ENCODE measurements at places on chromosomes 2 and 18.

- DNase-seq = no peak
Observed at GRCh38 chr2:219886615-219887014, 259.2 kb downstream of the SLC4A3 start.

DNA sequence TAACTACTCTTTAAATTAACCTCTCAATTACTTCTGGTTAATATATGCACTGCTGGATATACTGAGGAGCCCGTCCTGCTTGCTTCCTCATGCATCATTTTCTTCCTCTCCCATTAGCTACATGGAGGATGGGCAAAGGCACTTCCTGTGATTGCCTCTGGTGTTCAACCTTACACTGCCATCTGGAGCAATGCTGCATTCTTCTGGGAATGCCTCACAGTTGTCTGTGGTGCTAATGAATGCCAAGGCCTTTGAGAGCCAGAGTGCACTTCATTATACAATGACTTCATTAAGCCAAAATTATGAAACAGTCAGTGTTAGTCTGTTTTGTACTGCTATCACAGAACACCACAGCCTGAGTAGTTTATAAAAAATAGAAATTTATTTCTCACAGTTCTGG, 134.8 kb upstream of the DOCK10 start:
- DNase-seq = no peak

DNA sequence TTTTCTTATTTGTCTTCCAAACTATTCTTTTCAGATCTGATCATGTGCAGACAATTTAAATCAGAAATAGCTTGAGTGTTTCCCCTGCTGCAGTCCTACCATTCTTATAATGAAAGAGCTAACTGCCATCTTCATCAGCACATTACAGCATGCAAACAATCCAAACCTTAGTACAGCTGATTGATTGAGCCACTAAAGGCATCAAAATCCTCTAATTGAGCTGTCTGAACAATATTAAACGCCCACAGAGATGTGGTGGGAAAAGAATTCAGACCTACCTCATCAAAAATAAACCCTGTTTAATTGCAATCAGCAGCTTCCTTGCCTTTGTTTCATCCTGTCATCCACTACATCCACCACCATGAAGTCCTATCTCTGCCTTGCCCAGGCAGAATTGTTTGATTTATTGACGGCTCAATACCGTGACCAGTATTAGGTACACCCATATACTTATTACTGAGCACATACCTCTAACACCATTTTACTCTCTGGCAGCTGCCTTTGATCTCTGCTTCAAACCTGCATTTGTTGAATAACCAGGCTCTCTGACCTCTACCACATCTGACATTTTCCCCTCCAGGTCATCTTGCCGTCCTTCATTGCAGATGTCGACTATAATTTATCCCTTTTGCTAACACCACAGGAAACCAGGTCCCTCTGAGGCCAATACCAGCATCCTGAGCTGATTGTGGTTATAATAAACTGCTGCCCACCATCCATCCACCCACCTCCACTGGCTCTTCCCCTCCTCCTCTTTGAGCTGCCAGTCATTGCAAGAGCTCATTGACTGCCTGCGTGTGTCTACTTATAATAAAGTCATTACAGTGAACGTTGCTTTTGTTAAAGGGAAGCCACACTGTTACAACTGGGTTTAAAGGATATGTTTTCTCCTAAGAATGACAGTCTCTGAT, 78.5 kb downstream of the RBM43 start:
- DNase-seq = no peak

DNA sequence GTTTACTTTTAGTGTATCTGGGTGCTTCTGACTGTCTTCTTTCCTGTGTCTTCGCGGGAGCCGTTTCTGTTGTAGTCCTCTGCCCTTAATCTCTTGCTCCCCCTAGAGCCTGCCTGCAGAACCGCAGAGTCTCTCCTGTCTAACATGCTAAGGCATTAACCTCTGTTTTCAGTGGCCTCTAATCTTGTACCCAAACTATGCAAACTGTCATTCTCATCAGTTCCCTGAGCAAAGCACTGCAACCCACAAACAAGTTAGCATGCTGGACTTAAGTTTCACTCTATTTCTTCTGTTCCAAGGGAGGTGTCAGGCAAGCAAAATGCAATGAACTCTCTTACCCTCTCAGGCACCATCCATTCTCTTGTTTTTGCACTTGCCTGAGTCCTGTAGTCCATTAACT, 138.4 kb downstream of the OTX1 start:
- no peak for DNase-seq

DNA sequence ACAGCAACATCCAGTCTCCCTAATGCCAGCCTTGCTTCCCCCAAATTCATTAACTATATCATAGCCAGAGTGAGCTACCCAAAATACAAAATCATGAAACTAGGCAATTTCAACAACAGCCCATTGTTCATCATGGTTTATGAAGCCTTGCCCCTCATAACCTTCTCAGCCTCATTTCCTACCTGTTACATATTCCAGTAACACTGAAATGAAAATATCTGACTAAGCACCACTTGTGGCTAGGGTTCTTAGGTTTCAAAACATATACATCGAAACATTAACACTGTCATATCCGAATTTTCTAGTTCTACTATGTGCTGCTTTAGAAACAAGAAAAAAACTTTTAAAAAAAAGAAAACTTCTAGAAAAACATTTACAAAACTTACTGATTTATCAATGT, 59.5 kb downstream of the ATAD2B start:
- no peak for DNase-seq

GRCh38 chr18:35861367-35862118, 110.9 kb upstream of the RMP24 start:
- no peak for DNase-seq

- no peak for DNase-seq
Observed at GRCh38 chr2:6054161-6054671, 362.0 kb downstream of the SOX11 start.

DNA sequence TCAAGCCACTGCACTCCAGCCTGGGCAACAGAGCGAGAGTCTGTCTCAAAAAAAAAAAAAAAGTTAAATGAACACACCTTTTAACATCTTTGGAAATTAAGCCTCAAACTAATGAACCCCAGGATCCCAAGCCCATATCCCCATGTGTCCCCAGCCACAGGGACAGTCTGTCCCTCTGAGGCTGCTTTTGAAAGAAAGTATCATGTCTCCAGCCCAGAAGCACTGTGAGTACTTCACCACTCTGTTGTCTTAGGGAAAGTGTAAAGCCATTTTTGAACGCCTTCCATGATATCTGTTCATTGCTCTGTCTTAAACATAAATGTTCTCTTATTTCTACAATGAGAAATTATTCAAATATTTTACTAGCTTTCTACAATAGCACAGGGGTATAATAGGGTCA, 52.1 kb upstream of the CHMP1B start:
- DNase-seq = no peak

DNA sequence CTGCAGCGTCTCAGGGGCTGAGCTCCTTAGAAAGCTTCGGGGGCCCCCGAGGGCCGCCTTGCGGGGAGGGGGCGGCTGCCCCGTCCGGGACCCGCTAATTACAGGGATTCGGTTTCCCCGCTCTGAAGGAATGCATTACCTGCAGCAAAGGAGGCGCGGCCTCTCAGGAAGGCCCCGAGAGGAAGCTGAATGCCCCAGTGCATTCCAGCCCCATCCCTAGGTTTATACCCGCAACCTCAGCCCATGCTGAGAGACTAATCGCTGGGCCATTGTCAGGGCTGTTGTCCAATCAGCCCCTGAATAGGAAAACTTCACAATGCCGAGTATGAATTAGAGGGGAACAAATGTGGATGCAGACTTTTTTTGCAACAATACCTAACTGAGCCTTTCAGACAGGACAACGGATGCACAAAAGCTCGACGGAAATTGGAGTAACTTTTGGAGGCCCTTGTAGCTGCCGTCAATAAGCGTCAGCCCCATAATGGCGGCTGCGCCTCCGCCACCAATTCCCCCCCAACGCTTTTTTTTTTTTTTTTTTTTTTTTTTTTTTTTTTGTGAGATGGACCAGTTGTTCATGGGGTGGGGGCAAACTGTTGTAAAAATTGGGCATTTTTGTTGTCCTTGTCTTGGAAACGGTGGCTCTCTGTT, 138.6 kb upstream of the SIX3 start:
- DNase-seq = no peak

GRCh38 chr2:213010106-213010779, 141.2 kb downstream of the IKZF2 start:
- DNase-seq = no peak

DNA sequence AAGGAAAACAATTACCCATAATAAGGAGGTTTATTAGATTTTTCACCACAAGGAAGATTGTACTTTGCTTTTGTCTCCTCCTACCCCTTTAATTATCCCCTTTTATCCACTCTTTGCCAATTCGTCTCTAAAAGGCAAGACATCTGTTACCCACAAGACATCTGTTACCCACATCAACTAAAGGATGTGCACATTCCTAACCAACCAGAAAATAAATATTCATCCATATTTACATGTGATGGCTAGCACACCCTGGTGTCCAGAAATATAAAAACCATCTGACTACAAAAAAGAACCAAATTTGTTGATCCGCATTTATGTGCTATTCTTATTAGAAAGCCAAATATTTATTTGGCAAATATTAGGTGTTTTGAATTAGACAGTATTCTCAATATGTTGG, 35.7 kb downstream of the ACVR1C start:
- DNase-seq = no peak

- no peak for DNase-seq
Observed at GRCh38 chr2:178284613-178285286, 90.4 kb downstream of the OSBPL6 start.

GRCh38 chr2:238893349-238894000, 45.6 kb downstream of the TWIST2 start:
- no peak for DNase-seq

GRCh38 chr2:240926516-240927389, 20.6 kb downstream of the CROCC2 start:
- DNase-seq = no peak

GRCh38 chr2:47381408-47381807, 21.5 kb upstream of the MSH2 start:
- no peak for DNase-seq

GRCh38 chr2:227745594-227745993, at the start of gene SCYGR8:
TSS of gene SCYGR8 (plus strand) at chr2:227745894. CDS start at chr2:227745894, 0 bp downstream.
- DNase-seq = no peak

DNA sequence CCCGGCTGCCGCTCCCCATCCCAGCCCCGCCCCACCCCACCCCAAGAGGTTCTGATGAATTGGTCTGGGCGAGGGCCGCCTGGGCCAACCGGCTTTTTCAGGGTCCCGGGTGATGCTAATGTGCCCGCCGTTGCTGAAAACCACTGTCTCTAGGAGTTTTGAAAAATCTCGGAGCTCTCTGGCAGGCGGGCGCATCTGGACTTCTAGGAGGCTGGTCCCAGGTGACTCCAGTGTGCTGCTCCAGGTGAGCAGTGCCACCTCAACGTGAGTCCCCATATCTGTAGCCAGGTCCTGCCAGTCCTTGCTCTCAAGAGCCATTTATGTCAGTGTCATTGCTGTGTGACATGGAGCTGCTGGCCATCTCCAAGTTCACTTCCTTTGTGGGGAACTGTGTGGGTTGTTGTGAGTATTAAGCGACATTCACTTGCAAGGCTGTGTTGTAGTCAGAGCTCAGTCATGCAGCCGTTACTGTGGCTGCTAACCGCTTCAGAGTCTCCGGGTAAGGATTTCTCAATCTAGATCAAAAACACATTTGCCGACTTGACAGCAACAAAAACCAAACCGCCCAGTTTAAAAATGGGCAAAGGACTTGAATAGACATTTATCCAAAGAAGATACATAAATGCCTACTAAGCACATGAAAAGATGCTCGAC, at the start of gene RFX8:
TSS of gene RFX8 (minus strand) at position 382 of the 654 bp plus-strand sequence. CDS start 8,264 bp downstream, outside the sequence.
- no peak for DNase-seq

DNA sequence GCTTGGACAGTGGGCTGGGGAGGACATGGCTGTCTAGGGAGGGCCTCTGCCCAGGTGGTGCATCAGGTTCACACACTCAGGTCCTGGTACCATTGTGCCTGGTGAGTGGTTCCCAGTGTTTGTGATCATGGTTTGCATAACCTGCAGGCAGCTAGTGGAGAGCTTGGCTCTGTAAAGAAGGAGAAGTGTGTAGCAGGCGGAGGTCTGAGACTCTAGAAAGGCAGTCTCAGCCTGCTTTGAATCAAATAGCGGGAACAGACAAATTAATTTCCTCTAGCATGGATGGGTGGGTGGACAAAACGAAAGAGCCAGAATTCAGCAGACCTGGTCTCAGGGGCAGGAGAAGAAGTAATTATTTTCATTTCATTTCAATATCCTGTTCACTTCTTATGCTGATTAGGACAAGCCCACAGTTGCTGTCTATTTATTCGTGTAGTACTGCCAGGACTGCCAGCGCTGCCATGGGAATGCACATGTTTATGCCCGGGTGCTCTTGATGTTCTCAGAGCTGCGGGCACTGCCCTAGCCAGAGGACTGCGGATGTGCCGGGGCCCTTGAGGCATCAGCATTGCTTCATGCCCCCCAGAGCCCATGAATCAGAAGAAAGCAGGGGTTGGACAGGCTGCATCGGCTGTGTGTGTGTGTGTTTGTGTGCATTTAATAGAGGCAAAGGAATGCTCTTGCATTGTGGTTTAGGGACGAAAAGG, 45.4 kb upstream of the DLX2 start:
- DNase-seq = no peak

DNA sequence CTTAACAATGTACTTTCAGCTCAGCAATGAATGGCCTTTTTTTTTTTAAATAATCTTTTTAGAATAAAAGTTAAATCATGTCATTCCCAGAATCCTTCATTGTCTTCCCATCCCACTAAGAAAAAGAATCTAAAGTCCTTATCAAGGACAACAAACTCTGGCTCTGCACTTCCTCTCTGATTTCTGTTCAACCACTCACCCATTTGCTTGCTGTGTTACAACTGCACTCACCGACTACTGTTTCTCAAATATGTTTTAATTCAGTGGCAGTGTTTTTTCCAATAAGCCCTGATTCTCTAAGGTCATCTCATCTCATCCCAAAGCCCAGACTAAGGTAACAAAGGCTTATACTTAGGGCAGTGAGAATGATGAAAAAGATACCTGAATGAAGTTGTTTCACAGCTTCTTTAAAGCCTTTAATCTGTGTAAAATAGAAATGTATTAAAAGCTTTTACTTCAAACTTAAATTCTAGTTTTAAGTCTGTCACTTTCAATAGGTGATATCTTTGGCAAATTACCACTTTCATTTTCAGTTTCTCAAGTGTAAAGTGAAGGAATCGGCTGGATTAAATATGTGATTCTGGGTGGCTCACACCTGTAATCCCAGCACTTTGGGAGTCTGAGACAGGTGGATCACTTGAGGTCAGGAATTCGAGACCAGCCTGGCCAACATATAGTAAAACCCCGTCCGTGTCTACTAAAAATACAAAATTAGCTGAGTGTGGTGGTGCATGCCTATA, 87.6 kb downstream of the RBBP8 start:
- DNase-seq = no peak

GRCh38 chr18:10419420-10420103, 34.9 kb upstream of the APCDD1 start:
- DNase-seq = no peak

DNA sequence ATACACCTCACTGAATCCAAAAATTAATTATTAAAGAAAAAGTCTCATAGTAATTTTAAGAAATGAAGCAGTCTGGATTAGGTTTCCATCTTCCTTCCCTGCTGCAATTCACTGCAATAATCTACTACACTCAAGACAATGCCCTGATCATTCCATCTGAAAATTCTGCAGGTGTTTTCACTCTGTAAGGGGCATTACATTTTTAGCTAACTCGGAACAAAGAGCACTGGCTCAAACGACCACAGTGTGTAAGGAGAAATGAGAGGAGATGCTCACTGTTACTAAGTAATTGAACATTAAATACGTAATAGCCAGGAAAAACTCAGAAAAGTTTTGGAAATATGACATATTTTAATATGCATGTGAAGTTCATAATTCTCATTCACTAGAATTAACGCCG, 1.3 kb downstream of the B4GALT6 start:
- no peak for DNase-seq

Data from activated naive CD4-positive, alpha-beta T cell (primary cell).